Testis (tissue), 5 donors: ENCODE measurements at places on chromosomes 1 and 21.

- no peak for DNase-seq
Measured at GRCh38 chr1:201740086-201740541, 88.8 kb upstream of the IPO9 start.

DNA sequence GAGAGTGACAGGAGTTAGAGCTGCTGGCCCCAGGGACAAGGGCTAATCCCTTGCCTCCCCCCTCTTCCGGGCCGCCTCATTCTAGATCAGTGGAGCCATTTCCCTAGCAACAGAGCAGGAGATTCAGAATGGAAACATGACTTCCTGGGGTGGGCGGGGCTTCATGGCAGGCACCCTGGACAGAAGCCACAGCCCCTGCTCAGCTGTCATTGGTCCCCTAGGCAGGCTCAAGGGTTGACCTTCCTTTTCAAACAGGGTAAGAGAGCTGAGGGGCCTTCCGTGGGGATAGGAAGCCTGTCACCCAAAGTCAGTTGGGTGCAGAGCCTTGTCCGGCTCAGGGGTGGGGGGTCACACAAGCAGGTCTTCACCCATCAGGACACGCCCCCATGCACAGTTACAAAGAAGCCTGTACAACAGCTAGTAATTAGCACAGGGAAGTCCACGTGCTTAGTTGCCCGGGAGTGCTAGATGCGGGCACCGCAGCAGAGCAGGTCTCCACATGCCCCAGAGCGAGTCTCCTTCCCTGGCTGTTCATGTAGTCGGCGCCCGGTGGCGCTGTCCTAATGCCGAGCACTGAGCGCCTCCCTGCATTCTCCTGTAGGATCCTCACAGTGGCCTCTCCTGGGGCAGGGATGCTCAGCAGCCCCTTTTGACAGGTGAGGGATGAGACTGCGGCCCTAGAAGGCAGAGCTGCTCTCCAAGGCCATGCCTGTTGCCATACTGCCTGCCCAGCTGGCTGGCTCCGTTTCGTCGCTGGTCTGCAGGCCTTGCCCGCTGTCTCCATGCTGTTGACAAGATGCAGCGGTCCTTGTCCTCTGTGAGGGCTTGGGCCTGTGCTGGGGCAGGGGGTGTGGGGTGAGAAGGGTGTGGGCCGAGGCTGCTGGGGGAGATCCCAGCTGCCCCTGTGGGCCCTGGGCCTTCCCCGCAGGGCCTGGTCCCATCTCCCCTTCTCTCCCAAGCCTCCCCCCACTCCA is 5.1 kb downstream of the TMEM201 start:
- DNase-seq: peak; percentile 79

DNA sequence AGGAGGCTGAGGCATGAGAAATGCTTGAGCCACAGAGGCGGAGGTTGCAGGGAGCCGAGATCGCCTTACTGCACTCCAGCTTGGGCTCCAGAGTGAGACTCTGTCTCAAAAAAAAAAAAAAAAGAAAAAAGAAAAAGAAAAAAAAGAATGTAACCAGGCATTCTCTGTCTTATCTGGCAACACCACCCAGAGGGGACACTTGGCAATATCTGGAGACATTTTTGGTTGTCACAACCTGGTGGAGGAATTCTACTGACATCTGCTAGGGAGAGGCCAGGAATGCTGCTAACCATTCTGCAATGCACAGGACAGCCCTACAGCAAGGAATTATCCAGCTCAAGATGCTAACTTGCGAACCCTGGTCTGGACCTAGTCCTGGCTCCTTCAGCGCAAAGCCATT is 2.3 kb upstream of the CNR2 start:
- DNase-seq: no peak

GRCh38 chr1:162065016-162065415 is 4.5 kb upstream of the NOS1AP start:
- DNase-seq: no peak
